ENCODE measurements at places on chromosomes 11 and 22.
A peak's percentile ranks its signal among the peaks of the same experiment; 100 is the strongest.

- DNase-seq: peak; percentile 58
Measured at GRCh38 chr11:126607374-126607773, 251.9 kb downstream of the ST3GAL4 start.

DNA sequence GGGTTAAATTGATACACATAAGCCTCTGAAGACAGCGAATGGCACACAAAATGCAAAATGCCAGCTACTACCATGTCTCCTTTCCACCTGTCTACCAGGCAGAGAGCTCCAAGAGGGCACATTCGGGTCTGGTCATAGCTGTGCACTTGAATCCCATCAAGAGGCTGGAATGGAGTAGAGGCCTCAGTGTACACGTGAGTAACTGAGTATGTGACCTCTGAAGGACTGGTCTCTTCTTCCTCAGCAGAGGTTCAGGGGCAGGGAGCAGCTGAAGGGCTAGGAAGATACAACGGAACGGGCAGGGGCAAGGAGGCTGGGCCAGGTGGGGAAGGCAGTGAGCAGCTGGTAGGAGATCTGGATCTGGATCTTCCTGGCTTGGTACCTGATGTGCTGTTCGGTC, 56.3 kb upstream of the PHOX2A start:
- DNase-seq: no peak

DNA sequence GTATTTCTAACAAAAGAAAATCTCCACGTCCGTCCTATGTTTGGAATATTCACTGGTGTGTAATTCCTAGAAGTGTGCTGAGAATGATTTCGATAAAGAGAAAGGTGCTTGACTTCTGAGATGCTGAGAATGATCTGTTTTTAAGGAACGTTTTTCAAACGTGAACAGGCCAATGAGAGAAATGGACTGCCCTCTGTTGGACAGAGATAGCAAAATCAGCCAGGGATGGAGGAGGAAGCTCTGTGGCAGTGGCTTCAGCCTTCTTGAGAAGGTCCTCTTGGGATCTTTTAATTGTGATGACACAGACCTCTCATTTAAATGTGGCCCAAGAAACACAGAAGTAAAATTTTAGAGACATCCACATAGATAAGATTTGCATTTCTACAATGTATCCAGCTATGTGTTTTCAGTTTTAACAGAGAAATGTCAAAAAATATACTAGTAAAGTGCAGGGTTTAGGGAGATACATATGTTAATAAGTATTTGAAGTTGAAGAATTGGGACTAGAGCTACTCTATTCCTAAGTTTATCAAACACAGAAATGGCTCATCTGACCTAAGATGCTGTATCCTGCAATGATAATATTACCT, 84.0 kb upstream of the RCN1 start:
- DNase-seq: peak; percentile 7

DNA sequence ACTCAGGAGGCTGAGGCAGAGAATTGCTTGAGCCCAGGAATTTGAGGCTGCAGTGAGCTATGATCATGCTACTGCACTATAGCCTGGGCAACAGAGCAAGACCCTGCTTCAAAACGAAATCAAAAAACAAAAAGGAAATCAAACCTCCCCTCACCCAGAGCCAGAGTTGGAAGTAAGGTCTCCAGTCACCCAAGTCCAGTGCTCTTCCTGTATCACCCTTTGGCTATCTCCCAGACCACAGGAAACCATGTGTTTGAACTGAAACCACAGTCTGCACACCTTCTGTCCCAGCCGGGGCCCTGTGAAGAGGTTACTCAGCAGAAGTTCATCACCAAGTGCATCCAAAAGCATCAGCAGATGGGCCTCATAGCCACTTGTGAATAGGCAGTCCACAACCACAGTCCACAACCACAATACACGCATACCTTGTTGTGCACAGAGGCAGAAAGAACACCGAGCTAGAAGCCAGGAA, 4.6 kb downstream of the MYH9 start:
- no peak for DNase-seq

DNA sequence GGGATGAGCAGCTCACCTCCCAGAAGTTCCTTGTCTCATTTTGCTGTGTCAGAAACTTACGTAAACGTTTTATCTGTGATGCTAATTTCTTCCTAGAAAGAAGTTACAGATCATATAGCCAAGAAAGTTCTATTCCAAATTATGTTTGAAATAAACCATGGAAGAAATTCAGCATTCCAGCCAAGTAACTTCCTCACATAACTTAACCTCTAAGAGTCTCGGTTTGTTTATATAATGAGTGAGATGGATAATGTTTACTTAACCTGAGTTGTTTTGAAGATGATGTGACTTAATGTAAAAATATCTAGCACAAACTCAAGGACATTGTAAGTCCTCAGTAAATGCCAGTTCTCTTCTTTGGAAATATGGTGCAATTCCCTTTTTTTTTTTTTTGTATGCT, 8.9 kb upstream of the MUC15 start:
- no peak for DNase-seq

GRCh38 chr22:21673534-21674321, 7.9 kb downstream of the PPIL2 start:
- no peak for DNase-seq

DNA sequence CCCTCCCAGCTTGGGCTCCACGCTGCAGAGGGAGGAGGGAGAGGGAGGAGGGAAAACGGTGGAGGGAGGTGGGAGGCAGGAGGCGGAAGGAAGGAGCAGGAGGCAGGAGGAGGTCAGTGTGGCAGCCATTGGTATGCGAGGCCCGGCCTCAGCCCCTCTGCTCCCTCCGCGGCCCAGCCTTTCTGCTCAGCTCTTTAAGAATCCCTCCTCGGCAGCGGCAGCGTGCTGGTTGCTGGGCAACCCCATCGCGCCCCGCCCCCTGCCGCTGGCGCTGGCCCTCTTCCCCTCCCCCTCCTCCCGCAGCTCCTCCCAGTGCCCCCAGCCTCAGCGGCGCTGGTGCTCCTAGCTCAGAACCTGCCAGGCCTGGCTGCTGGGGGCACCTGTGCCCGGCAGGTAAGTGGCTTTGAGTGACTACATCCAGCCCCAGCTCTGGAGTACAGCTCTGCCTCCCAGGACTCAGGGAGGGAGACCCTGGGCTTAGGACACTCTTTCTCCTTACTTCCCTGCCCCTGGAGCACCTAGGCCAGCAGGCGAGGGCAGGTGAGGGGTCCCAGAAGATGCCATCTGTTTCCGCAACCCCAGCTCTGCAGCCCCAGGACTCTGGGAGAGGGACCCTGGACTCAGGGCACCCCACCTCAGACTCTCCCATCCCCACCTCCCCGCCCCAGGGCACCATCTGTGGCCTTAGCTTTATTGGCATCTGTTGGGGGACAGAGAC, 7.2 kb upstream of the FLRT1 start:
- DNase-seq: no peak

DNA sequence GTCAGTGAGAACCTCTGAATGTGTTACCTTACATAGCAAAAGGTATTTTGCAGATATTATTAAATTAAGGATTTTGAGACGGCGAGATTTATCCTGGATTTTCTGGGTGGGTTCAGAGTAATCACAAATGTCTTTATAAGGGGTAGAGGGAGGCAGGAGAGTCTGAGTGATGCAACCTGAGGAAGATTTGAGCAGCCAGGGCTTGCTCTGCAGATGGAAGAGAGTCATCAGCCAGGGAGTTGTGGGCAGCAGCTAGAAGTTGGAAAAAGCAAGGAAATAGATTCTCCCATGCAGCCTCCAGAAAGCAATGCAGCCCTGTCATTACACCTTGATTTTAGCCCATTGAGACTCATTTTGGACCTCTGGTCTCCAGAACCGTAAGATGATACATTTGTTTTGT, 4.1 kb upstream of the WDR74 start:
- no peak for DNase-seq

DNA sequence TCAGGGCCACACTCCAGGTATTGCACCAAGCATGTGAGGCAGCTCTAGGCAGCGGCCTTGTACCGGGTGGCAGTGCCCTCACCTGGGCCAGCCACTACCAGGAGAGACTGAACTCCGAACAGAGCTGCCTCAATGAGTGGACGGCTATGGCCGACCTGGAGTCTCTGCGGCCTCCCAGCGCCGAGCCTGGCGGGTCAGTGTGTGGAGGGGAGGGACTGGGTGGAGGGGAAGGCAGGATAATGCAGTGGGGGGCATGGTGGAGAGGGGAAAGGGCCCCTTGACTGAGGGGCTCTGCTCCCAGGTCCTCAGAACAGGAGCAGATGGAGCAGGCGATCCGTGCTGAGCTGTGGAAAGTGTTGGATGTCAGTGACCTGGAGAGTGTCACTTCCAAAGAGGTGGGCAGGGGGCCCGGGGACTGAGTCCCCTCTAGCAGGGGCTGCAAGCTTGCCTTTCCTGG, 4.2 kb downstream of the SSH3 start:
- DNase-seq: no peak

- DNase-seq: no peak
Measured at GRCh38 chr22:44431256-44431655, 66.8 kb downstream of the RTL6 start.

DNA sequence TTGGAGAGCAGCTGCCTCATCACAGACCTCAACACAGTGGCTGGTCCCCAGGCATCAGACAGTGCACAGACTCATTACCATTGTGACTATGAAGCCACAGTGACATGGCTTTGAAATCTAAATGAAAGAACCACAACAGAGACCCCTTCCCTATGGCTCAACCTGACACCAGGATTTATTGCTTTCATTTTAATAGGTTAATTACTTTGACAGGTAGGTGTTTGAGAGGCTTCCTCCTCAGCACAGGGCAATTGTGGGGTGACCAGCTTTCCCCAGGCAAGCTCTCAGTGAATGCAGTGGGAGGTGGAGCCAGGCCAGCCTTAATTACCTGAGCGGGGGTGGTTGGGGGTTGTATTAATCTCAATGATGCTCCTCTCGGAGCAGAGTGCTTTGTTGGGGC, 102.3 kb downstream of the CHST1 start:
- no peak for DNase-seq

Data from kidney capillary endothelial cell (primary cell).